ENCODE measurements at places on chromosomes 7 and 10.

DNA sequence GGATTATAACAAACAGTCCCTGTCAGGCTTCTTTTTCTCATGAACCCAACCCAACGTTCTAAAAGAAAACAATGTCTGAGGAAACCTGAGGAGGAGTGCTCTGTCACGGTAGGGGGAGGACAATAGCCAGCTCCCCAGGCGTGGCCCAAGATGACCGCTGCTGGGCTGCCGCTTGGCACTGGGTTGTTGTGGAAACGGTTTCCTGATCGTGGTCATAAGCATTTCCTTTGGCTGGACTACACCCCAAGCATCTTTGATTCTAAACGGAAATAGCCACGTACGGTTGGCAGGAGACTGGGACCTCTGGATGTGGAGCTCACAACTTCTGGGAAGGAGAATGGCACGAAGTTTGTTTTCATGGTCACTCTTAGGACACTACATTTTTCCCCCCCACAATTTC is 30.4 kb upstream of the DMBT1 start:
- no peak for DNase-seq

DNA sequence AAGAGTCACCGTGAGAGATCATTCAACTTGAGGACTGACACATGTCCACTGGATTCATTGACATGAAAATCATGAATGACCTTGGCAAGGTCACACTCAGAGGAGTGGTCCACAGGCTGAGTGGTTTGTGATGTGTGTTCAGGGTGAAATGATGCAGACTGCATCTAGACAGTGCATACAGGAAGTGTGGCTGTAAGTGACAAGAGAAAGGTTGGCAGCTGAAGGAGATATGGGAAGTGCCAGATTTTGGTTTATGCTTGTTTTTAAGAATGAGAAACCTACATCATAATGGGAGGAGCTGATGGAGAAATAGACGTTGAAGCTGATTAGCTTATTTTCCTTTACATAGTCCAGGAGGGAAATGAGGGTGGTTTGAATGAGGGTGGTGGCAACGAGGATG is 64.8 kb upstream of the VIPR2 start:
- no peak for DNase-seq

DNA sequence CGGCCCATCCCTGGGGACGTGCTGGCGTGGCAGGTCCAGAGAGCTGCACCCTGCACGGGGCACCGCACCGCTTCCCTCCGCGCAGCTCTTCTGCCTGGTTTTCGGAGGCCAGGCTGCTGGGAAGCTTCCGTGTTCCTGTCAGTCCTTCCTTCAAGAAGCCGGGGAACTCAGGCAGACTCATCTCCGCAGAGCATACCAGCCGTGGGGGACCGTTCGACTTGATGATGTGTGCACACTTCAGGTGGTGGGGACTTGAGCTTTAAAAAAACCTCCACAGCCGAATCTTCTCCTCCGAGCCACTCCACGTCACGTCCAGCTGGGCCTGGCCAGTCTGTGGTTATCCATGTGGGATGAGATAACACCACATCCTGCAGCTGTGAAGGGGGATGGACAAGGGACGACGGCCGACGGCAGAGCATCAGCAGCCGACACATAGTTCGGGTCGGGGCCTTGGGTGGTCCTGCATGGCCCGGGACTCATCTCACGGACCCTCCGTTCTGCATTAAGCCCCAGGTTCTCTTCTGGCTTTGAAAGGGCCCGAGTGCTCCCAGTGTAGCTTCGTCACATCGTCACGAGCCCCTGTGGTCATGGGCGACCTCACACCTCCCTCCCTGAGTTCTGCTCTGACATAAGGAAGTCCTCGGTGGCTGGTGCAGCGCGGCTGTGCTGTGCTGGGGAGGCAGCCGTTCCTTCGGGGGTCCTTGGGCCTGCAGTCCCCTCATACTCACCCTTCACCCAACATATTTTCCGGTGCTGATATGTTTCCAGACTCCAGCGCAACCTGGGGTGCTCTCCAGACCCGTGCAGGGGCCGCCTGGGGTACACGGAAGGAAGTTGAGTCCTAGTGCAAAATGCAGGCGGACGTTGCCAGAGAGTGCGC is 4.5 kb upstream of the BHLHA15 start:
- no peak for DNase-seq

GRCh38 chr7:25028370-25029021 is 48.5 kb upstream of the OSBPL3 start:
- no peak for DNase-seq

- DNase-seq: peak; percentile 17
These were observed 3.5 kb downstream of the NRF1 start for GRCh38 chr7:129615018-129615417.

- no peak for DNase-seq
These were observed 24.5 kb upstream of the NCAPG2 start for GRCh38 chr7:158728911-158729645.

DNA sequence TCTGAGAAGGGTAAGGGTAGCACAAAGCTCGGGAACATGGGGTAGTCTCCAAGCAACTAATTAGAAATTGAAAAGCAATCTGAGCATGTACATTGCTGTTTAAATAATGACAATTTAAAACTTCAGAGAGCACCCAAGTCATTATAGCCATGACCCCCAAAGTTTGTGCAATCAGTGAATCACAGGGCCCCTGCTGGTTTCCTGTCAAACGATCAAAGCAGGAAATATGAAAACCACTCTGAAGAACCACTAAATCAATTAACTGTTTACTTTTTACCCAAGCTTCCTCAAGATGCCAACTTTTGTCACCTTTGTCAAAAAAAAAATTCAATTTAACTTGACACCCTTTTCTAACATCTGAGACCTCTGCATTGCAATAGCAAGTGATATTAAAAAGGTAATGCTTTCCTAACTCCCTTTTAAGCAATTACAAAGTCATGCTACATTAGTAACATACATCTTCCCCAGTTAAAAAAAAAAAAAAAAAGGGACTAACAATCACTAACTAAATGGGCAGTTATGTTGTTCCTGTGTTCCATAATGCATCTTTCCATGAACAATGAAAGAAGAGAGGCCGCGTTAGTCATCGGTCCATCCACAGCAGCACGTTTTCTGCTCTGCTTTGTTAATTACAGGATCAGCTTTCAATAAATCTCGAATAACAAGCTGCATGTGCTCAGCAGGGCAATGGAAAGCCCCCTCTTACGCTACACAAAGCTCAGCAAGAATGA is 80.6 kb downstream of the ETV1 start:
- DNase-seq: no peak

DNA sequence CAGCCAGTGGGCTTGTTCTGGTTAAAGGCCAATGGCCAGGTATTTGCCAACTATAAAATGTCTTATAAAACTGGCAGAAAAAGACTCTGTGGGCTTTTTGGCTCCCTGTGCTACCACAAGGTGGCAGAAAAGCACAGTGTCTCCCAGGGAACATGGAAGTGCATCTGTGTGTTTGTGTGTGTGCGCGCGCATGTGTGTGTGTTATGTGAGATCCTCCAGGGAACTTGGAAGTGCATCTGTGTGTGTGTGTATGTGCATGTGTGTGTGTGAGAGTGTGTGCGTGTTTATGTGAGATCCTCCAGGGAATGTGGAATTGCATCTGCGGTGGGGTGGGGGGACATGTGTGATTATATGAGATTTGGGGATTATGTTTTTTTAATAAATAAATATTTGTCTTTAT is 30.2 kb upstream of the ABI1 start:
- peak; percentile 16 for DNase-seq

DNA sequence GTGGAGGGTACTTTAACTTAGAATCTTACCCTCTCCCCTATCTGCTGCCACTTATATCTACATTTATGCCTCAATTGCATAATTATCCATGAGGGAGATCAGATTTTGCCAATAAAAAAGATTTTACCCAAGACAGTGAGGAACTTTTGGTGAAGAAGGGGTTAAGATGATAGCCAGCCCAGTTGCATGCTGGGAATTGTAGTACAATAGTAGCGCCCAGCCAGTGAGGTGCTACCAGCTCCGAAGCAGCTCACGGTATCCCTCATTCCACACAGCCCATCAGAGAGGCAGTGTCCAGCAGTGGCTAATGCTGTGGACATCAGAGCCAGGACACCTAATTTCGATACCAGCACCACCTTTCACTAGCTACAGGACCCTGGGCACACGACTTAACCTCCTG is 5.9 kb upstream of the LGI1 start:
- no peak for DNase-seq

- no peak for DNase-seq
These were observed 78.9 kb downstream of the LRRC17 start for GRCh38 chr7:102991540-102992214.

DNA sequence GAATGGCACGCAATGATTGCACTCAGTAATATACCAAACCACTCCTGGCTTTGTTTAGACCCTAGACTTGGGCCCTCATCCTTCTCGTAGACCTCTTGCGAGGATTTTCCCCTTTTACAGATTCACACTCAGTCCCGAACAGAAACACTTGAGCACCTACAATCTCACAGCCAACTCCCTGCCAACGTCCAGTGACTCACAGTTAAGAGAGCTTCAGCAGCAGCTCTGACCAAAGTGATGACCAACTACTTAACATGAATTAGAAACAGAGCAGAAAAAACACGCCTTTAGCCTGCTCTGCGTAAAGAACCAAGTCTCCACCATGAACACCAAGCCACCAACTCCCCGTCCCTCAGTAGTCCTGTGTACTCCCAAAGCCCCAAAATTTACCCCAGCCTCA is 2.2 kb downstream of the DNAJC30 start:
- no peak for DNase-seq

- DNase-seq: no peak
These were observed 39.2 kb upstream of the SLC35B4 start for GRCh38 chr7:134355927-134356326.

- no peak for DNase-seq
These were observed 11.9 kb upstream of the LMOD2 start for GRCh38 chr7:123643495-123644441.

- no peak for DNase-seq
These were observed 17.9 kb downstream of the OR6B1 start for GRCh38 chr7:144018065-144018464.

- DNase-seq: no peak
These were observed 53.9 kb downstream of the CHST15 start for GRCh38 chr10:124039483-124040013.

GRCh38 chr10:35819736-35820135 is 177.6 kb upstream of the FZD8 start:
- DNase-seq: no peak

- DNase-seq: no peak
These were observed 11.2 kb upstream of the CELF2 start for GRCh38 chr10:11006428-11006825.

GRCh38 chr10:102007796-102008195 is 48.2 kb downstream of the ARMH3 start:
- DNase-seq: no peak

DNA sequence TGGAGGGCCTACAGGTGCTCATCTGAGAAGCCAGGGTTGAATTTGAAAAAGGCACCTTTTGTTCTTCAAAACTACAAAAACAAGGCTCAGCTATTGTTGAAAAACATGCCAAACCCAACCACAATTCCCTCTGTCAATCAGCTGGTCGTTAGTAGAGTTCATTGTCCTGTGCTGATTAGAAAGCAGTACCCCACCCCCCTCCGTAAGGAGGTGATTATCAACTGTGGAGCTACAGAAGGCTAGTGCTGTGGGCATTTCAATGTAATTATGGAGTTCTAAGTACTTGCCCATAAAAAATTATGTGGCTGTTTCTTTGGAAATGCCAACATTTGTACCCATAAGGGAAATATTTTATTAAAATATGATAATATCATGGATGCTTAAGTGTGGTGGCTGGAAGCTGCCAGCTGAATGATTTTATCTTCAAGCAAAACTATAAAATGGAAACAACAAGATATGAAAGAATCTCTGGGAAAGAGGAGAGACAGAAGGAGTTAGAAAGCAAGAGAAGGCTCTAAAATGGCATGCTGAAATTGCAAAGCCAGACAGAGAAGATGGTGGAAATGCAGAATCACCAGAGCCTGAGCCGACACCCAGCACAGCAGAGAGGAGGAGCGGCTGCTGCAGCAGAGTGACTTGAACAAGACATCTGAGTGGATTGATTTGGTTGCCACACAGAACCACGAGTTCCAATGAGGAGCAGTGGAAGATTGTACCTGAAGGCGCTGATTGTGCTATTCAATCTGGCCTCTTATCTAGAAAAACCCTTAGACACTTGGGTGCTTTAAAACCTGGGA is 179.5 kb upstream of the LRGUK start:
- no peak for DNase-seq

DNA sequence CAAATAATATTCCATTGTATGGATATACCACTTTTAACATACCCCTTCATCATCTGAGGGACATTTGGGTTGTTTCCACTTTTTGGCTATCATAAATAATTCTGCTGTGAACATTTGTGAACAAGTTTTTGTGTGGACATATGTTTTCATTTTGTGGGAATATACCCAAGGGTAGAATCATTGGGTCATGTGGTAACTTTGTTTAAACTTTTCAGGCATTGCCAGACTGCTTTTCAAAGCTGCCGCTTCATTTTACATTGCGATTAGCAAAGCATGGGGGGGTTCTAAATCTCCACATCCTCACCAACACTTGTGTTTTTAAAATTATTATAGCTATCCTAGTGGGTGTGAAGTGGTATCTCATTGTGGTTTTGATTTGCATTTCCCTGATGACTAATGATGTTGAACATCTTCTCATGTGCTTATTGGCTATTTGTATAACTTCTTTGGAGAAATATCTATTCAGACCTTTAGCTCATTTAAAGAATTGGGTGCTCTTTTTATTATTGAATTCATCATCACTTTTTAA is 8.4 kb upstream of the HHEX start:
- no peak for DNase-seq

DNA sequence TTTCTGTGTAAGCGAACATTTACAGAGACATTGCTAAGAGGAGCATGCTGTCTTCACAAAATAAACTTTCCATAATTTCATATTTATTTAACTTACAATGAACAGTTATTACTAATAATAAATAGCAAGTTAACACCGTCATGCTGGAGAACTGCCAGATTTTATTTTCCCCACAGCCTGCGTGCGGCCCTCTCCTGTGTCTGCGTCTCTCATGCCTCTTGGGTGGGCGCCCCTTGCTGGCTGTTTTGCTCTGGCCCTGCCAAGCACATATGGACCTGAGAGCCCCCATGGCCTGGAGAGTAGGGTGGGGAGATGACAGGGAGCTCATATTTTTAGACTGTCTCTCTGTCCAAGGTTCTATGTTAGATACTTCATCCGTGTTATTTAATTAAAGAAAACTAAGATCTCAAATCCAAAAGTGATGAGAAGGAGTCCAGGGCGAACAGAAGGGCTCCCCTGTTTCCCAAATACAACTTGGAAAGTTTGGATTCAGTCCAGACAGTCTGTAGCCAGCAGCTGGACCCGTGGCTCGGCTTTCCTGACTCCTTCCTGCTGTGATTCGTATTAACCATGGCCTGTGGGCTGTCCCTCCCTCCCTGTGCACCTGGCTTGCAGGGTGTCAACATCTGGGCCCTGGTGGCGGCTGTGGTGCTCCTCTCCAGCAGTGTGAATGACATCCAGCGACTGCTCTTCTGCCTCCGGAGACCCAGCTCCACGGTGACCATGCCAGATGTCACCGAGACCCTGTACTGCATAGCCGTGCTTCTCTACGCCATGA is 20.5 kb downstream of the FBH1 start:
- DNase-seq: no peak

GRCh38 chr7:137685433-137686164 is 161.2 kb downstream of the DGKI start:
- DNase-seq: no peak

Measured in GM12891 (cell line).